ENCODE measurements at places on chromosomes 2 and 18. TPM values are rescaled to one million over a fixed set of nuclear protein-coding genes. Genes with fewer than 3 reads are reported as not detected.

IL1F10 gene
- not detected for total RNA-seq

PUM2 gene
- 114 TPM for total RNA-seq

SLC19A3 gene
- not detected for total RNA-seq

PDE11A gene
- total RNA-seq, result not detected

LIMS2 gene
- total RNA-seq, result 7.7 TPM

SP3 gene
- total RNA-seq, result 155 TPM

CAPN13 gene
- total RNA-seq, result not detected

SERPINB11 gene
- total RNA-seq, result not detected

CPLX4 gene
- total RNA-seq, result not detected

FLACC1 gene
- 4.5 TPM for total RNA-seq

ERFE gene
- not detected for total RNA-seq

KATNAL2 gene
- total RNA-seq, result 0.86 TPM

DNA sequence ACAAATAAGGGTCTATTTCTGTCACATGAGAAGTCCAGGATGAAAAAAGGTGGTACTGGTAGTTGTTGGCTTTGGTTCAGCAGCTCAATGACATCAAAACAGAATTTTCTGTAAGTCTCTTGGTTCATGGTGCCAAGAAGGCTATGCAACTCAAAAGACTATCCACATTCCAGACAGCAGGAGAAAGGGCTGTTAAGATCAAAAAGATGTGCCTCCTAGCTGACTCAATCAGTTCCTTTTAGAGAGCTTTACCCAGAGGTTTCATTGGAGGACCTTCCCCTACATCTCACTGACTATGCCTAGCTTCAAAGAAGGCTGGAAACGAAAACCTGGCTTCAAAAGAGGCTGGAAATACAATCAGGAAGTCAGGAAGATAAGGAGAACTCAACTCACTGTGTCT lies 98.0 kb downstream of the DYM start:
- DNase-seq, result no peak

DNA sequence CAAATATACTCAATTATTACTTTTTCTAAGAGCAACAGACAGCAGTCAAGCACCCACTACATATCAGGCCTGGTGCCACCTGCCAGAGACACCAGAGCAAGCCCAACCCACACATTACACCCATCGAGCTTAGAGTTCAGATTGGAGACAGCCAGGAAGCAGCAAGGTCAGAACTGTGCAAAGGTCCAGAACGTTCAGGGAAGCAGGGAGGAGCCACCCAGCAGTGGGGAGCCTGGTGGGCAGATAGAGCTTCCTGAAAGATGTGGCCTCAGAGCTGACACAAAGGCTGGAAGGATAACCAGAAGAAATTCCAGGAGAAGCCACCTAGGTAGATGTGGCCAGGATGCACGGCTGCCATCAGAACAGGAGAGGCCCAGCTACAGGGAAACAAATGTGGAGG lies 440.5 kb upstream of the ID2 start:
- DNase-seq, result no peak

DNA sequence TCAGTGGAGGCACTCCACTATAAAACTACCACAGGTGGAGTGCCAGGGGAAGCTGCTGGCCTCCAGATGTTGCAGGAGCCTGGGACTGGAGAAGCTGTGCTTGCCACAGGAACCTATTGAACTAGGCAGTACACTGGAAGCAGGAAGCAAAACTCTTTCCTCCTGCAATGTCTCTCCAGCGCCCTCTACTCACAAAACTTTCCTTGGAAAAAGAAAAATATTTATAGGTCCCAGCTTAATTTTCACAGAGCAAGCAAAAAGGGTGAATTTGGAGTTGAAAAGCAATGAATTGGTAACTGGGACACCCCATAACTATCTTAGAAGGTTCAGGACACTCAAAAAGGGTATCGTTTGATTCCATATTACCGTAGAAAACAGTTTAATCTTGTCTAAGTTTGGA lies 33.2 kb upstream of the REEP1 start:
- DNase-seq, result no peak

DNA sequence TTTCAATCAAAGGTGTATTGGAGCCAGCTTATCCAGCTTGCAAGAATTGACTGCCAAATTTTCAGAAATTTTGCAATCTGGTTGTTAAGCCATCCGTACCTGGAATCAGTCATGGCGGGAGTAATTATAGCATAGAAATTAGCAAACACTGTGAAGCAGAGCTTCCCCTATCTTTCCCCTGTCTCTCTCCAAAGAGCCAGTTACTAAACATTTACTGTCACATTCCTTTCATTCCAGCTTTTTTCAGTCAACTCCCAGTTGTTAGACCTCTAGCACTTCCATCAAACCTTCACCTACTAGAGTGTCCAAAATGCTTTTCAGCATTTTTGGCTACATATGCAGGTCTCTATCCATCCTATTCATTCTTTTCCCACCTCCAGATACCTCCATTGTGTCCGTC lies 137.4 kb downstream of the MC4R start:
- no peak for DNase-seq

GRCh38 chr2:239163688-239164334 lies 237.0 kb downstream of the HDAC4 start:
- no peak for DNase-seq

DNA sequence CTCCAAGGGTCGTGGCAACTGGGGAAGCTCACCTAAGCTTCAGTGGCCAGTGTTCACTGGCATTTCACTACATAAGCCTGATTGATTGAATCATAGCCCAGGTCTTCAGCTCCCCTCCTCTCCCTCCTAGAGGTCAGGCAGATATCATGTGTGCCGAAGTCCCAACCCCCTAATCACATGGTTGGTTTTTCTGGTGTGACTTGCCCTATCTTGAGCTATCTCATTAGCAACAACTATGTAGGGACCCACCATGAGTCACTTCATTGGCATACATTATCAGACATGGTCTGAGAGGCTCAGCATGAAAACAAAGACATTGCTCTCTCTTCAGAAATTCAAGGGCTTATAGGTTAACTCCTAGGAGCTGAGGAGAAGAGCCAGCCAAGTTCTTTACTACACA lies 76.8 kb downstream of the LYPD1 start:
- no peak for DNase-seq

DNA sequence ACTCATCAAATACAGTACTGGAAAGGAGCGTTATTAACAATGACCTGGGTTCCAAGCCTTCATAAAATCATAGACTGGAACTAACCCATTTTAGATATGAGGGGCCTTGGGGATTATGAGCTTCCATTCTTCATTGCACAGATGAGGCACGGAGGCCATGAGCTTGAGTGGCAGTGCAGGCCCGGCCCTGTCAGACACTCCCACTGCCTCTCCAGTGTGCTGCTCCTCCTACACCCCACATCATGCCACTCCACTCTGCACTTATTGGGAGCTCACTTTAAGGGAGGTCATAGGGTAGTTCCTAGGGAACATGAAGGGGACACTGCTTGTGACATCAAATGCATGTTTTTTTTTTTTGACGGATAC lies 77.9 kb downstream of the TSN start:
- no peak for DNase-seq

GRCh38 chr2:19748073-19748375 lies 153.8 kb downstream of the TTC32 start:
- no peak for DNase-seq

- DNase-seq, result peak; percentile 5
Measured at GRCh38 chr2:239946864-239947728, 78.0 kb downstream of the NDUFA10 start.

DNA sequence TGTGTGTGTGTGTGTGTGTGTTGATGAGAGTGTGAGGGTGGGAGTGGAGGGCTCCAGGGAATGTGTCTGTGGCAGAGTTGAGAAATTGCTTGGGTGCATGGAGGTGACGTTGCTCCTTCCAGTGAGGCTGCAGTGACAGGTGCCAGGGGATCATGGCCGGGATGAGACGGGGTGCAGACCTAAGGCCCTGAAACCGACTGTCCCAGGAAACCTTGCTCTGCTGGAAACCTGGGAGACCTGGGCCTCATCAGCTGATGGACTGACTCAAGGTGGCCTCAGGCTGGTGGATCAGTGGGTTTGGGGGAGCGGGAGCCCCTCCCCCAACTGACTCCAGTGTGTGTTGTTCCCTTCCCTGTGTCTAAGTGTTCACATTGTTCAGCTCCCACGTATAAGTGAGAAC lies 56.6 kb downstream of the INHBB start:
- DNase-seq, result no peak

DNA sequence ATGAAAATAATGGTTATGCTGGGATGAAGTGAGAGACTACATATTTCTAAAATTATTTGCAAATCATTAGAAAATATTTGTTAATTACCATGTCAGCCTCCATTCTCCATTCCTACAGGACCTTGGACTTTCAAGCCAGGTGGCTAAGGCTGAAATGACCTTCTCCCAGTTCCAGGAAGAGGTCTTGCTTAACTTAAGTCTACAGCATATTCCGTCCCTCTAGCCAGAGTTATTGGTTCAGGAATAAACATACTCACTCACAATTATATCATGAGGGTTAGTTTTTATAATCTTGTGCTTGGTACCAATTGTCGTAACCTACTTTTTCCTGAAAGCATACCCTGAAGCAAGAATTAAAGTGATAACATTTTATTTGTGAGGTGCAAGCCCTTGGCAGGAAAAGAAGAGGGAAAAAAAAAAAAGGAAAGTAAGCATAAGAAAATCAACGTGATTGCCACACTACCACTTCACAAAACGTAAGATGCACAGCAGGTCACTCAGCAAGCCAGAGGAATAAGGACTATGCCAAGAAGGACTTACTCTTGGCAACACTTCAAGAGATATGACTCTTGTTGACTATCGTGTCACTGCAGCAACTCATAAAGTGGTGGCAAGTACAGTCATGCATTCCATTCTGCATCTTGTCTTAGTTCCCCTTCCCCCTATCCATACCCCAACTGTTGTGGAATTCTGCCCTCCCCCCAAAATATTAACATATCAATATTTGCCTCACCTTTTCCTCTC lies 479.1 kb downstream of the MBD2 start:
- no peak for DNase-seq

GRCh38 chr2:217662984-217663602 lies 339.7 kb downstream of the TNS1 start:
- no peak for DNase-seq

DNA sequence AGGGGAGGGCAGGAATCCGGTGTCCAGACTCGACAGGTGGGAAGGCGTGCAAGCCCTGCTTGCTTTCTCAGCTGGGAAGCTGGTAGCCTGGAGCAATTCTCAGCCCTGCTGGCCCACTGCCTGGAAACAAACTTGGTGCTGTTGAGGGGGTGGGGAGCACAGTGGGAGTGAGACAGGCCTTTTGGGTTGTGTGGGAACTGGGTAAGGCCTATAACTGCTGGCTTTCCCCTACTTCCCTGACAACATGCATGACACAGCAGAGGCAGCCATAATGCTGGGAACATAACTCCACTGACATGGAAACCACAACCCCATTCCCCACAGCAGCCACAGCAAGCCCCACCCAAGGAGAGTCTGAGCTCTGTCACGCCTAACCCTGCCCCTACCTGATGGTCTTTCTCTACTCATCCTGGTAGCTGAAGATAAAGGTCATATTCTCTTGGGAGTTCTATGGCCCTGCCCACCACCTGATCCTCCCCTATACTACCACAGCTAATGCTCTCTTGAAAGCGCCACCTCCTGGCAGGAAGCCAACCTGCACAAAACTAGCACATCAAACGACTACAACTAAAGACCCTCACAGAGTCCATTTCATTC lies 122.9 kb upstream of the ACVR1C start:
- no peak for DNase-seq

- DNase-seq, result no peak
Measured at GRCh38 chr2:233105930-233106329, 45.8 kb downstream of the INPP5D start.

- DNase-seq, result no peak
Measured at GRCh38 chr2:39730685-39731302, 48.3 kb downstream of the THUMPD2 start.

- no peak for DNase-seq
Measured at GRCh38 chr18:9906481-9906880, 7.3 kb upstream of the VAPA start.

GRCh38 chr2:106277426-106277825 lies 83.3 kb upstream of the UXS1 start:
- DNase-seq, result no peak

DNA sequence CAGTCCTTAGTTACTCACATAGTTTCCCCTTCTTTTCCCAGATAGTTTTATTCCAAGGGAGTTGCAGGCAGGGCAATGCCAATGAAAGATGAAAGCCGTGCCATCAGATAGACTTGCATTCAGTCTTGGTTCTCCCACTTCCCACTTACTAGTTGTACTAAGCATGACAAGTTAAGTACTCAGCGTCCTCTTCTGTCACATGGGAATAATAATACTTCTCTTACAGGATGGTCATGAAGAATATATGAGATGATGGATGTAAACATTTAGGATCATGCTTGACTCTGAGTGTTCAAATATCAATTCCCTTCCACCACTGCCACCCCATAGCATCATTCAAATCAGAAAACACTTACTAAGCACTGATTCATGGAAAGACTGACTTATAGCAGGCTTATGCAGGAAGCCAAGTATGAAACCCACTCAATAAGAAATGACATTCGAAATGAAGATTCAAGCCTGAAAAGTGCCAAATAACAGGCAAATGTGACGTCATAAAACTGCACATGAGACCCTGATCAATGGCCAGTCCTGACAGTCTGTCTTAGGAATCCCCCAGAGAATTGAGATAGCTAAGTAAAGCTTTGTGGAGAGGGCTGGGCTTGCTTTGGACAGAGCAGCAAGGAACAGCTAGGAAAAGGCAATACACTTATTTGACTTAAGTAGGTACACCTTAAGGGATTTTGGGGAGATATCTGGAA lies 11.1 kb upstream of the EVA1A start:
- no peak for DNase-seq

DNA sequence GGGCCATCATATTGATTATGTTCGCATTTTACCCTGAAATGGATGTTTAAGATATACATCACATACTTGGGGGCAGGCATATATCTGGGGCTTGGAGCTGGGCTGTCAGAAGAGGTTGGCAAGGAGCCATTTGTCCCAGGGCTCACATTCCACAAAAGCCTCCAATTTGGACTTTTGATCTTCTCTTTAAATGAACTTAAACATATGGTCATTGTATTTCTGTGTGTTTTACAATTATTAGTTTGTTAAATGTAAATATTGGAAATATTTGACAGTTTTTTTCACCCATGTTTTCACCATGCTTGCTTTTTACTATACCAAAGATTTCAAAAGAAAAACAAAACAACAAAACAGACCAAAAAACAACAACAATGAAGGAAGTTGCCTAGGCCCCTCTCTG lies 165.8 kb upstream of the MEIS1 start:
- DNase-seq, result no peak

All from T-helper 17 cell (primary cell).